ENCODE measurements at places on chromosomes 1 and 21.

DNA sequence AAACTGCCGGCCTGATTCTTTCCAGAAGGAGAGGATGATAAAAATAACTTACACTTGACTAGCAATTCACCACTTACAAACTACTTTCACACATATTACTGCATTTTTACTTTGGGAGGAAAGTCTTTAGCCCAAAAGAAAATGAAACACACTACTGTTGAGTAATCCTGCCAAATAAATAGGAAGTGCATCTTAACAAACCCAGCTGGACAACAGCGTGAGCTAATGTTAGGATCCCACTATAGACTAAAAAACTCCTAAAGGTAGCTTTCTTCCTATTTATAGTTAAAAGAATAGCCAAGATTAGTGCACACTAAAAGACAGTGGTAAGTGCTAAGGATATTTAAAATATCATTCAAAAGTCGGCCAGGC lies 83.8 kb downstream of the HSF2BP start:
- DNase-seq, result no peak

DNA sequence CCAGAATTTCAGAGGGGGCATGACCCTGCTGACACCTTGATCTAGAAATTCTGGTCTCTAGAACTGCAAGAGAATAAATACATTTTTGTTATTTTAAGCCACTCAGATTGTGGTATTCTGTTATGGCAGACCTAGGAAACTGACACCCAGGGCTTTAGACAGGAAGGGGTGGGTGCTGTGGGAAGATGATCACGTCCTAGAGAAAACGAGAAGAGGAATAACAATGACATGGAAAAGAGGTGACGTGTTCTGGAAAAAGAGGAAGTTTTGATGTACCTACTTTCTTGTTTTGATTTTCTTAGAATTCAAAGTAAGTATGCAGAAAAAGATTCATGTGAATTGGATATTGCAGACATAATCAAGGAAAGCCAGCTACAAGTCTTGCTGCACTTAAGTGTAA lies 232.9 kb upstream of the RUNX1 start:
- DNase-seq, result no peak

DNA sequence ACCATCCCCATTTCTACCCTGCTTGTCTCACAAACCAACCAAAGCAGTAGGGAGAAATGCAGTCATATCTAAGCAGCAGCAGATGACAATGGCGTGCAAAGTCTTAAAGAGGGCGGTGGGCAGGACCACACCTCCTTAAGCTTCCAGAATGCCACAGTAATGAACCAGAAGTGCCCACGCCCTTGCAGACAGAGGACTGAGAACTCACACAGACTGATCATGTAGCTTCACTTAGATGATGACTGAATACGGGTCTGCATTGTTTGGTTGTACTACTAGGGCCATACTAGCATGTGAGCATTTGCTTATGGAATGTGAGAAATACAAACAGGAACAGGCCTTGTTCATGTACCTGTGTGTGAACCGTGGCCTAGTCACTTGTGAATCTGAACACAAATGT lies 246.0 kb downstream of the RPS6KC1 start:
- no peak for DNase-seq

GRCh38 chr1:38221006-38221649 lies 174.5 kb upstream of the POU3F1 start:
- no peak for DNase-seq

GRCh38 chr1:8423692-8424538 lies 106.0 kb downstream of the SLC45A1 start:
- peak; percentile 71 for DNase-seq

DNA sequence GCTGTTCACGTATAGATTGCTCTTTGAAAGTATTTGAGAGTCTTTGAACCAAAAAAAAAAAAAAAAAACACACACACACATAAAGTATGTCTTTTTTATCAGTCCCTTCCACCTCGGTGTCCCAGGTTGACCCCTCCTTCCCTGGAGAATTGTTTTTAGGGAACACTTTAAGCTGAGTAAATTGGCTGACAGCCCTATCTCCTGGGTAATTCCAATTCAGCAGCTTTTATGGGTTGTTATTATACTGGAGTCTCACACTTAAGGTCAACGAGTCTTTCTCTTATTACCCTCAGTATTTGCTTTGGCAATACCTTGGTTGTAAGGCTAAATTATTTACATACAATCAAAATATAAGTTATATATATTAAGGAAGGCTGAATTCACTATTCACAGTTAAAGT lies 69.4 kb downstream of the SLC30A10 start:
- no peak for DNase-seq

DNA sequence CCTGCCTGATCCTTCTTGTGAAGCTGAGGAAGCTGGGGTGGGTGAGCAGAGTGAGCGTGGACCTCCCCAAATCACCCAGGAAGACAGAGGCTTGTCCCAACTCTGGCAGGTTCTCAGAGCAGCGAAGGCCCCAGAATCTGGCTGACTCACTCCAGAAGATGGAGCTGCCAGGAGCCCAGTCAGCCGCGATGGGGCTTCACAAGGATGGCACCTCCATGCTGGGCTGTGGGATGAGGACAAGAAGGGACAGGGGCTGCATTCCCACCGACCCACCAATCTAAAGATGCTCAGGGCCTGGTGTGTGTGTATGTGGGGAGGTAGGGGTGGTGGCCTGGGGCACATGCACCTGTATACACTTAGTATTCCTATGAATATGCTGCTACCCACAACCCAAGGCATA lies 52.9 kb downstream of the ATP1A1 start:
- DNase-seq, result no peak

- no peak for DNase-seq
These were observed 1148.8 kb upstream of the ADGRL4 start for GRCh38 chr1:80155371-80155770.

DNA sequence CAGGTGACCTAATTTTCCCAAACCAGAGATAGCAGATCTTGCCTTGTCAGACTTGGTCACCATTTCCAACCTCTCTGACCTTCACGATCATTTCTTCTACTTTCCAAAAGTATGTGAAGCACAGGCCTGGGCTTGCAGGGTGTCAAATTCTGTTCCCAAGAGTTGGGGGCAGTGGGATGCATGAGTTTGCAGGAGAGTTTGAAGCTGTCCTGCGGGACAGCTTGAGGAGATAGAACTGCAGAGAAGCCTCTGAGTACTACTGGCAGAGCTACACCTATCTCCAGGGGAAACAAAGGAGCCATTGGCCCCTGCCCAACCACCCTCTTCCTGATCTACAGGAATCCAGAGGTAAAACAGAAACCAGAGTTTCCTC lies 11.3 kb downstream of the TXNIP start:
- DNase-seq, result no peak

- no peak for DNase-seq
These were observed 110.7 kb downstream of the SLC25A24 start for GRCh38 chr1:108089477-108089876.

- DNase-seq, result no peak
These were observed 140.9 kb downstream of the MIS18A start for GRCh38 chr21:32137931-32138330.

DNA sequence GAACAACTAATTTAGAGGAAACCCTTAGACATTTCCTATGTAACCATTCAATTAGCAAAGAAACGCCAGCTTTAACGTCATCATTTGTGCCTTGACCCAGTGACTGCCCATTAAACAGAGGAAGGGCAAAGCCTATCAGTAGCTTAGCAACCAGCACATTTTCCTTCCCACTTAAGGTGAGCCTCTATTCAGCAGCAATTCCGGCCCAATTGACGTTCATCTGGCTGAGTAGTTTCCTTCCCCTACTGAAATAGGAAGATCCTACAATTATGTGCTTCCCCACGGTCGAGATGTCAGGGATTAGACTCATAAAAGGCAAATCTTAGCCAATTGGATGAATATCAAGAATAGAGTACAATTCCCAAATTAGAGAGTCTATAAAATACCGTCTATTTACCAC lies 482.1 kb upstream of the ADAMTS5 start:
- DNase-seq, result no peak

DNA sequence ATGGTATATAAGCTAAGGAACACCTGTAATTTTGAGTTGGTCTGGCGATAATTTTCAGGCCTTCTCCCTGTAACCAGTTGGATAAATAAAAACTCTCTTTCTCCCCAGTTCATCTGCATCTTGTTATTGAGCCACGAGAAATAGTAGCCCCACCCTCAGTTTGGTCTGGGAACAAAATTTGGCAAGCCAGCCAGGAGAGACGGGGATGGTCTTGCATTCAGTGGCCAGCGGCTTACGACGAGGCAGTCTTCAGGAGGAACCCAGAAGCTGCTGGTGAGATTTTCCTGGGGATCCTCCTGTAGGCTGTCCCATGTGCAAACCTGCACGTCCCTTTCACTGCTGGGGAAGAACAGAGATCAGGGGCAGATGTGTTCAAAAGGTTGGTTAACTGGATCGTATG lies 174.6 kb downstream of the PLA2G4A start:
- no peak for DNase-seq

DNA sequence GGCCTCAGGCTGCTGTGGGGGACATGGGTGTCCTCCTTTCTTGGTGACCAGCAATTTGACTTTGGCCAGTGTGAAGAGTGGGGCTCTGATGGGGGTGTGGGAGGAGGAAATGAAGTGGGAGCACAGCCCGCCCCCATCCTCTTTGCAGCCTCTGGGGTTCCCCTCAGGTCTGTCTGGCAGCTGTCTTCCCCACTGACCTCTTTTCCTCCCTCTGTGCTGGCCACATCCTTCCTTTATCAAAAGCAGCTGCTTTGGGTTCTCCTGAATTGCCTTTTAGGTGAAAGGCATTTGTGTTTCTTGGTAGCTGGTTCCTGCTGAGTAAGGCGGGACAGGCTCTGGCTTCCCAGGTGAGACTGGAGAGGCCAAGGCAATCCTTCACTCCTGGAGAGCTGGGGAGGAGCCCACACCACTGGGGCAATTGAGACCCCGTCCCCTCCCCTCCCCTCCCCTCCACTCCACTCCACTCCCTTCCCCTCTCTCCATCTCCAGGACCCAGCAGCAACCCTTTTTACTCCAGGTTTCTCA lies 24.9 kb downstream of the PCAT6 start:
- DNase-seq, result no peak

DNA sequence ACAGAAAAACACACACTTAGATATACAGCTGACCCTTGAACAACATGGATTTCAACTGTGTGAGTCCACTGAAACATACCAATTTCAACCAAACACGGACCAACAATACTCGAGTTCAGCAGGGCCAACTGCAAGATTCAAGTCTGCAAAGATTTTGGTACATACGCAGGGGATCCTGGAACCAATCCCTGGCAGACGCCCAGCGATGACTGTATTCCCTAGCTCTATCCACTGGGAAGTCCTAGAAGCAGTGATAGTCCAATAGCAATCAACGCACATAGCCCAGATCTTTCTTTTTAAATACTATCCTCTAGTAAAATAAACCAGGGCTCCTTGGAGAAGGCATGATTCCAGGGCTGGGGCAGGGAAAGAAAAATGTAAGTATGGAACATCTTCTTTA lies 9.0 kb downstream of the DDX59 start:
- DNase-seq, result no peak

DNA sequence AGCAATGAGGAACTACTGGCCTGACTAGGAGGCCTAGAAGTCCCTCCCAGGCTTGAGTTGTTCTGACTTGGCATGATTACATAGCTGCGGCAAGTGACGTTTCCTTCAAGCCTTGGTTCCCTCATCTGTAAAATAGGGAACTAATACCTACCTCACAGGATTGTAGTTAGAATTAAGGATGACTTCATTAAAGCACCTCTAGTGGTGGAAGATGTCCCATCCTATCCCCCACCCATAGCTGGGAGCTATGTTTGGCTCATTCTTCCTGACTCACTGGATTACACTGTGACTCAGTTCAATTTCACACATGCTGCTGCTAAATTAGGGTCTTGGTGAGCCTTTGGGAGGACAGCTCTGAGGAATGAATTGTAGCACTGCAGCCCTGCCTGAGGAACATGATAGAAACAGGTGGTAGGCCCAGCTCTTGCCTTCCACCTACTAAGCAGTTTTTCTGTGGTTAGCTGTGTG lies 6.0 kb upstream of the SHISA4 start:
- peak; percentile 31 for DNase-seq

DNA sequence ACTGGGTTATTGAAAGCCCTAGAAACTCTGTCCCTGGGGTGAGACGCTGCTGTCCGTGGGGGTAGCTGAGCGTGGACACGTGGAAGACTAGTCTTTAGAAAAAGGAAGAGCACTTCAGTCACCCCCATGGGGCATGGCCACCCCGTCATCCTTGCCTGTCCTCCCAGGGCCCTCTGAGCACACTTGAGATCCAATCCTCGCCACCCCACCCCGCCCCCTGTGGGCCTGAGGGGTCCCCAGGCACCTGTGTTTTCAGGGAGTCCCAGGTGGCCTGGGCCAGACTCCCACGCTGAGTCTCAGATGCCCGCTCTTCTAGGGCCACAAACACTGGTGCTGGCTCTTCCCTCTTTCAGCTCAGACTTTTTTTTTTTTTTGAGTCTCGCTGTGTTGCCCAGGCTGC lies 2.5 kb downstream of the PRKCZ start:
- no peak for DNase-seq

DNA sequence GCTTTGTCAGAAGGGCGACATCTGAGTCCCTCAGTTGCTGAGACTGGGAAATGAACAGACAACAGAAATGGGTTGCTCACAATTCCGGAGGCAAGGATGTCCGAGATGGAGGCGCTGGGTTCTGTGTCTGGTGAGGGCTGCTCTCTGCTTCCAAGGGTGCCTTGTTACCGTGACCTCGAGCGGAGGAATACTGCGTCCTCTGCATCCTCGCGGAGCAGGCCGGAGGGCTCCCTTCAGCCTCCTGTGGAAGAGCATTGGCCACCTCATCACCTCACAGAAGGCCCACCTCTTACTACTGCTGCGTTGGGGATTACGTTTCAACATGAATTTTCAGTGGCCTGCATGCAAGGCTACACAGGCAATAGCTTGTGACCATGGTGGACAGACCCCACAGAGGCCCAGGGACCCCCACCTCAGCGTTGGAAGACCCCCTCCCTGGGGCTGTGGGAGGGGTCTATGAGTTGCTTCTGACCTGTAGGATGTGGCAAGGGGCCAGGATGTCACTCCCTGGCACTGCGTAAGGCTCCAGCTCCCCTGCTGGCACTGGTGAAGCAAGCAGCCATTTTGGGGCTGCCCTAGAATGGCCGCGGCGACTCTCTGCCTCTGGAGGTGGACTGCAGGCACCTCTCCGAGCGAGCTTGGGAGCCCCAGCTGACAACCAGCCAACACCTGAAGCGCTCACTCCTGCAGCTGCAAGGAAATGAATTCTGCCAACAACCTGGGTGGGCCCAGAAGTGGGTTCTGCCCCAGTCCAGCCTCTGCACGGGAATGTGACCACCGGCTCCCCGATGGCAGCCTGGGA lies 36.3 kb upstream of the COL6A1 start:
- no peak for DNase-seq

- DNase-seq, result no peak
These were observed 26.1 kb upstream of the SMIM12 start for GRCh38 chr1:34885405-34886247.

GRCh38 chr1:198778049-198778448 lies 139.2 kb downstream of the PTPRC start:
- no peak for DNase-seq

- no peak for DNase-seq
These were observed 73.0 kb downstream of the DHRS3 start for GRCh38 chr1:12544992-12545391.

All from GM06990 (cell line).